ENCODE measurements at places on chromosomes 12 and 14. TPM values are rescaled to one million over a fixed set of nuclear protein-coding genes. Genes with fewer than 3 reads are reported as not detected.
A peak's percentile ranks its signal among the peaks of the same experiment; 100 is the strongest.

- no peak overlapping the region for H3K27ac ChIP-seq
- DNase-seq = no peak
- peaks cover 17% of the 10 kb centered on the region for H3K4me1 ChIP-seq
- H3K27me3 ChIP-seq = no peaks in the 10 kb centered on the region
- H3K4me3 ChIP-seq = no peak overlapping the region
- no peaks in the 10 kb centered on the region for H3K36me3 ChIP-seq
Observed at GRCh38 chr14:76996563-76997146, 31.9 kb downstream of the IRF2BPL start.

- peaks cover 55% of the 10 kb centered on the region for H3K36me3 ChIP-seq
- H3K27me3 ChIP-seq = no peaks in the 10 kb centered on the region
- H3K4me3 ChIP-seq = no peak overlapping the region
- no peak for DNase-seq
- no peak overlapping the region for H3K27ac ChIP-seq
Observed at GRCh38 chr12:49105504-49106084, 5.1 kb downstream of the LMBR1L start.

DNA sequence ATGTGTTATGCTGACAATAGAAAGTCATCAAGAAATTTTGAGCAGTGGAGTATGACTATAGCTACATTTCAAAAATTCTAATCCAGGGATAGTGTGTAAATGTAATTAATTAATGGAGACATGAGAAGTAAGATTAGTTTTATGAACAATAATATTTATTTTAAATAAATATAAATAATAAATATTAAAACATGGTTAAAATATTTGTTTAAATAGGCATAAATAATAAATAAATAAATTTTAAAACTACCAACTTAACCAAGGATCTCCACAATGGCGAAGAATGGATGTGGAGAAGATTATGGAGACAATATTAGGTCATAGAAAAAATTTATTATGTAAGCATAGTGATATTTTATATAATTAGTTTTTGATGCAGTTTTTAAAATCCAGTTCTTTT is 588.2 kb upstream of the NOVA1 start:
- no peaks in the 10 kb centered on the region for H3K27me3 ChIP-seq
- no peaks in the 10 kb centered on the region for H3K4me1 ChIP-seq
- no peak overlapping the region for H3K27ac ChIP-seq
- no peak overlapping the region for H3K4me3 ChIP-seq
- DNase-seq = no peak

GRCh38 chr12:84502180-84502860 is 410.3 kb downstream of the SLC6A15 start:
- no peak overlapping the region for H3K4me3 ChIP-seq
- no peaks in the 10 kb centered on the region for H3K27me3 ChIP-seq
- no peaks in the 10 kb centered on the region for H3K4me1 ChIP-seq
- no peaks in the 10 kb centered on the region for H3K36me3 ChIP-seq
- no peak overlapping the region for H3K27ac ChIP-seq

GRCh38 chr12:58500399-58500798 is 419.9 kb downstream of the LRIG3 start:
- no peak overlapping the region for H3K27ac ChIP-seq
- H3K27me3 ChIP-seq = no peaks in the 10 kb centered on the region
- DNase-seq = no peak

- no peaks in the 10 kb centered on the region for H3K27me3 ChIP-seq
- no peak for DNase-seq
- no peak overlapping the region for H3K27ac ChIP-seq
- no peak overlapping the region for H3K4me3 ChIP-seq
- H3K36me3 ChIP-seq = no peaks in the 10 kb centered on the region
- peaks cover 4% of the 10 kb centered on the region for H3K4me1 ChIP-seq
Observed at GRCh38 chr12:99277591-99278379, 369.8 kb upstream of the GARIN6 start.

GRCh38 chr12:31259136-31259886 is 66.6 kb downstream of the SINHCAF start:
- H3K36me3 ChIP-seq = no peaks in the 10 kb centered on the region
- no peak overlapping the region for H3K27ac ChIP-seq
- DNase-seq = peak; percentile 14
- H3K4me1 ChIP-seq = no peaks in the 10 kb centered on the region

GRCh38 chr12:12474471-12474928 is 88.2 kb downstream of the DUSP16 start:
- no peaks in the 10 kb centered on the region for H3K27me3 ChIP-seq
- H3K36me3 ChIP-seq = peaks cover 42% of the 10 kb centered on the region
- no peak overlapping the region for H3K27ac ChIP-seq
- no peak for DNase-seq
- no peaks in the 10 kb centered on the region for H3K4me1 ChIP-seq
- no peak overlapping the region for H3K4me3 ChIP-seq

- no peaks in the 10 kb centered on the region for H3K27me3 ChIP-seq
- no peak overlapping the region for H3K27ac ChIP-seq
- no peaks in the 10 kb centered on the region for H3K36me3 ChIP-seq
- H3K4me3 ChIP-seq = no peak overlapping the region
- no peaks in the 10 kb centered on the region for H3K4me1 ChIP-seq
- no peak for DNase-seq
Observed at GRCh38 chr14:43087666-43088065, 1419.4 kb downstream of the FSCB start.

Gene NTS
- 3.4 TPM for total RNA-seq

Gene PIWIL1
- total RNA-seq = not detected

DNA sequence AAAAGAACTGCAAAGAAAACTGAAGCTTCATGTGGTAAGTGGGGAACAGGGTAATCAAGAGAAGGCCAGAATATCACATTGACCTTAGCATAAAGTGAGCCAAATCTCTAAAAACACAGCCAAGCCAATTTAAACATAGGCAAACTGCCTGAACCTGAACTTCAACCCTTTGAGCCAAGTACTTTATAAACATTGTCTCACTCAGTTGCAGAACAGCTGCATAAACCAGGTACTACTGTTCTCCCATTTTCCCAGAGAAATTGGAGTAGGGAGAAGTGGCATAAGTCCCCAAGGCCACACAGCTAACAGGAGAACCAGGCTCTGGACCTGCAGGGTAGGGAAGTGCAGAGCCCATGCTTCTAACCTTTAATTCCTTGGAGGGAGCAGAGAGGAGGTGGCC is 30.4 kb upstream of the FKBP4 start:
- DNase-seq = no peak
- no peaks in the 10 kb centered on the region for H3K4me1 ChIP-seq
- H3K36me3 ChIP-seq = no peaks in the 10 kb centered on the region
- peaks cover 10% of the 10 kb centered on the region for H3K27me3 ChIP-seq

DNA sequence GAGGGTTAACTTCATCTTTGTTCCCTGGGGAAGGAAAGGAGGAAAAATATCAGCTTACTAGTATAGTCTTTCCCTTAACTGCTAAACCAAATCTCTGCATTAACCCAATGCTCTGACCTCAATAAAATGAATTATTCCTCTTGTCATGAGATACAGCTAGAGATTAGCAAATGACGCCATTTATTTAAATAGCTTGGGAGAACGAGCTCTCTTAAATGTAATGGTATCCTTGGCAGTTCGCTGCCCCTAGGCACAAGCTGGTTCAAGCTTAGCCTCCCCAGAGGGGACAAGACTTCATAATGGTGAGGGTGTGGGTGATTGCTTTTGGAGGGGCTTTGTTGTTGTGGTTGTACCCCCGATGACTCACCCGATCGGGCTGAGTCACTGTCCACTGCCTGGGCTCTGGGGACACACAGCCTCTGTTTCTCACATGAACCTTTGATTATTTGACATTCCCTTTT is 19.6 kb downstream of the FNTB start:
- H3K27me3 ChIP-seq = no peaks in the 10 kb centered on the region
- no peak for DNase-seq
- no peaks in the 10 kb centered on the region for H3K4me1 ChIP-seq
- H3K36me3 ChIP-seq = peaks cover 4% of the 10 kb centered on the region
- H3K4me3 ChIP-seq = no peak overlapping the region

- H3K4me3 ChIP-seq = no peak overlapping the region
- H3K27ac ChIP-seq = no peak overlapping the region
- no peak for DNase-seq
- peaks cover 3% of the 10 kb centered on the region for H3K4me1 ChIP-seq
Observed at GRCh38 chr14:96826818-96827217, 29.6 kb downstream of the VRK1 start.

- H3K4me3 ChIP-seq = peak overlapping the region; percentile 34
- DNase-seq = no peak
Observed at GRCh38 chr12:95227818-95228356, 10.3 kb downstream of the VEZT start.

GRCh38 chr12:23352670-23353069 is 596.8 kb downstream of the SOX5 start:
- H3K4me3 ChIP-seq = no peak overlapping the region
- H3K27ac ChIP-seq = no peak overlapping the region
- H3K27me3 ChIP-seq = no peaks in the 10 kb centered on the region
- no peak for DNase-seq
- no peaks in the 10 kb centered on the region for H3K4me1 ChIP-seq
- no peaks in the 10 kb centered on the region for H3K36me3 ChIP-seq

Gene DPY19L2
- 11.0 TPM for total RNA-seq

GRCh38 chr12:132560364-132560613 is 50.1 kb downstream of the LRCOL1 start:
- peak; percentile 85 for DNase-seq
- peaks cover 6% of the 10 kb centered on the region for H3K27me3 ChIP-seq
- peak overlapping the region; percentile 77 for H3K27ac ChIP-seq
- H3K4me3 ChIP-seq = peak overlapping the region; percentile 86

DNA sequence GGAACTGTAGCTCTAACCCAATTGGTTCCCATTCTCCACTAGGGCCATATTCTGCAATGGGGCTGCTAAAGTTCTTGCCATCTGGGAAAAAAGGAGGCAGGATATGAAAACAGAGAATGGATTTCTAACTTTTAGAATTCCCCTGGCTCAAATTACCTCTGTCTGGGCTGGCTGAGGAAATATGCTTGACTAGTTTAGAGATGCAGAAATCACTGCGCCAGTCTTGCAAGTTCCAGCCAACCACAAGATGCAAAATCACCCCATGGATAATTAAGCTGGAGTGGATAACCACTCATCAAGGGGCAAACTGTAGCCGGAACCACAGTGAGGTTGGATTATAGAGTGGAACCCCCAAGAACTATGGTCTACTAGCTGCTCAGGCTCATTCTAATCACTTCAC is 126.3 kb downstream of the RALGAPA1 start:
- no peaks in the 10 kb centered on the region for H3K27me3 ChIP-seq
- no peak overlapping the region for H3K4me3 ChIP-seq
- H3K4me1 ChIP-seq = no peaks in the 10 kb centered on the region
- DNase-seq = no peak

- no peak overlapping the region for H3K4me3 ChIP-seq
- DNase-seq = no peak
- H3K36me3 ChIP-seq = no peaks in the 10 kb centered on the region
- no peaks in the 10 kb centered on the region for H3K4me1 ChIP-seq
- no peaks in the 10 kb centered on the region for H3K27me3 ChIP-seq
- no peak overlapping the region for H3K27ac ChIP-seq
Observed at GRCh38 chr12:68176257-68176656, 16.7 kb upstream of the IFNG start.

DNA sequence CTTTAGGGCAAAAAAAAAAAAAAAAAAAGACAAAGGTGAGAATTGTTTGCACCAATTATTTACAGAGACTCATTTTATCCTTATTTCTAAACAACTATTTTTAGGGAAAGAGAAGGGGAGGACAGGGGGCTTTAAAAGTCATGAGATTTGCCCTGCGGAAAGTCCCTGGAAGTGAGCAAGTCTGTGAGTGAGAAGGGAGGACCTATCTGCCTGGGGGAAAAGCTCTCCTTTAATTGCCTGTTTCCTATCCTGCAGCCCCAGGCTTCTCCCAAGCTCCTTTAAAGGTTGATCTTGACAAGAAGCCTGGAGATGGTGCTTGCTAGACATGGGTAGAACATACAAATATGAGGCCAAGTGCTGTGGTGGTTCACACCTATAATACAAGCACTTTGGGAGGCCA is 8.3 kb upstream of the CHST11 start:
- no peaks in the 10 kb centered on the region for H3K36me3 ChIP-seq
- no peak overlapping the region for H3K27ac ChIP-seq
- DNase-seq = no peak
- H3K27me3 ChIP-seq = no peaks in the 10 kb centered on the region
- no peak overlapping the region for H3K4me3 ChIP-seq

DNA sequence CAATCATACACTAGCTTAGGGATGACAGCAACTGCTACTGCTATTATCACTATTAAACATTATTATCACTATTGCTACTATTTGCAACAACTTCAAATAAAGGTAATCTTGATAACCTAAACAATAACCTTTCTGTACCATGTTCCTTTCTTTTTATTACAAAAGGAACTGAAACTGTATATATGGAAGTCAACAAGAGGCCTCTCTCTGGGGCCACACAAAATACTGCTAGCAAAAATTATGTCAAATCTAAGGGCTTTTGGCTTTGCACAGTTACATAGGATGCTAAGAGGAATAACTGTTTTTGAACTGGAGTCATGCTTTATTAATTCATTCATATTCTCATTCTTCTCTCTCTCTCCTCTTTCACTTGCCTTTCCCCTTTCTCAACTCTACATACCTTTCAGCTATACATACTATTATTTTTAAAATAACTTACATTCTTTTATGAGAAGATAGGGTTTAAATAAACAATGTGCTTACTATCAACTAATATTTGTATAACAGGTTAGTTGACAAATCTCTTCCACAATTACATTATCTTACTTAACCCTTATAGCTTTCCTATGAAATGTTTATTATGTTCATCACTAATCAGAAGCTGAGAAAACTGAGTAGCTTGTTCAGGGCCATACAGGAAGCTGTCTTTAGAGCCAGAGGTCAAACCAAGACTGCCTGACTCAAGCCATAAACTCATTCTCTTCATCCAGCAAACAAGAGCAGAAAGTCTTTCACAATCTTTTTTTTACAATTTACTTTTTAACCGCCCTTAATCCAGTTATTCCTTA is 25.7 kb downstream of the SPTSSA start:
- DNase-seq = no peak
- no peaks in the 10 kb centered on the region for H3K4me1 ChIP-seq
- H3K4me3 ChIP-seq = no peak overlapping the region

Gene SLC25A21
- 1.9 TPM for total RNA-seq

DNA sequence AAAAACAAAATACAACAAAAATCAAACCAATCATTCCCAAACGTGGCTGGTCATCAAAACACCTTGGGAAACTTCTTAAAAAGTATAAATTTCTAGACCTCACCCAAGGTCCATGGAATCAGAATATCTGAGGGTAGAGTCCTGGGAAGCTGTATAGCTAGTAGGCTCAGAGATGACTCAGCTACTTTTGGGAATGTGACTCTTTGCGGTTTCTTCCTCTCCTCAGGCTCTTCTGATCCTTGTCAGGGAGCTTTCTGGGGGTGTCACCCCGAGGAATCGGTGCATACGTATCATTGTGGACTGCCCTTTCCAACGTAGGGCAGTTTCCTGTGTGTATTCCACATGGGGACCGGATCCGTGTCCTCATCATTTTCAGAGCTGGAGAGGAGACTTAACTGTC is 14.8 kb downstream of the JDP2 start:
- H3K27me3 ChIP-seq = no peaks in the 10 kb centered on the region
- no peak overlapping the region for H3K27ac ChIP-seq
- H3K4me3 ChIP-seq = no peak overlapping the region

GRCh38 chr14:28779456-28779855 is 12.9 kb downstream of the FOXG1 start:
- peaks cover 100% of the 10 kb centered on the region for H3K27me3 ChIP-seq
- DNase-seq = no peak
- no peak overlapping the region for H3K27ac ChIP-seq
- no peaks in the 10 kb centered on the region for H3K36me3 ChIP-seq
- no peaks in the 10 kb centered on the region for H3K4me1 ChIP-seq

Gene CD27
- 0.44 TPM for total RNA-seq
